GM13977 (cell line): ENCODE measurements at places on chromosomes 5 and 9.

- DNase-seq = no peak
Observed at GRCh38 chr5:65620021-65620420, 4.1 kb downstream of the TRIM23 start.

- no peak for DNase-seq
Observed at GRCh38 chr5:107544967-107545366, 125.8 kb downstream of the EFNA5 start.

DNA sequence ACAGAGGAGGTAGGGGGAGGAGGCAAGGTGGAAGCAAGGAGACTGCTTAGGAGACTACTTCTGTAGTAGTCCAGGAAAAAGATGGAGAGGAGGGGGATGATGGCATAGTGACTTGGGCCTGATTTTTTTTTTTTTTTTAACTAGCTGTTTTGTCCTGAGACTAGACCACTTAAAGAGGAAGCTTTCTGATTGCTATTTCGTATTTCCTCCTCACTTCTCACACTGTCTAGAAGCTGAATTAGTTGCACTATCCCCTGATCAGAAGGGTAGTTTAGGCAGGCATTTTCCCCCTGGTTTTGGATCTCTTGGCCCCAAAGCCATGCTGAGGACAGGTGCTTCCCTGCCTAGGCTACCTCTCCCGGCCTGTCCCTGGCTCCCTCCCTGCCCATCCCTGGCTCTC is 14.9 kb downstream of the LARP1 start:
- no peak for DNase-seq

- no peak for DNase-seq
Observed at GRCh38 chr9:7316166-7316795, 483.3 kb downstream of the DMAC1 start.

DNA sequence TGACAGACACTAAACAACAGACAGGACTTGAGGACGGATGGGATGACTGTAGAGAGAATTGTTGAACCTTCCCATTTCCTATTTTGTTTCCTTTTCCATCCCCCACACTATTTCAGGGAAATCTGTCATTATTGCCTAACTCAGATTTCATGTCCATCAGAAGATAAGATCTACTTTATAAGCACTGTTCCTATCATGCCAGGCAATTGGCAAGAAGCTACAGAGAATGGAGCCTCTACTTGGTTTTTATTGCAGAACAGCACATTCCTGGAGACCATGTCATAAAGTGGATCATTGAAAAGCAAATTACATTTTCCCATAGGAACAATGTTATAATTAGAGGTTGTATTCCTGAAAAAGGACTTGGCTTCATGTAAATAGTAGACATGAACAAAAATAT is 173.7 kb upstream of the KIF2A start:
- DNase-seq = no peak

- no peak for DNase-seq
Observed at GRCh38 chr5:83487155-83487554, 15.6 kb downstream of the VCAN start.

- no peak for DNase-seq
Observed at GRCh38 chr5:170169996-170170395, 62.8 kb upstream of the C5orf58 start.

DNA sequence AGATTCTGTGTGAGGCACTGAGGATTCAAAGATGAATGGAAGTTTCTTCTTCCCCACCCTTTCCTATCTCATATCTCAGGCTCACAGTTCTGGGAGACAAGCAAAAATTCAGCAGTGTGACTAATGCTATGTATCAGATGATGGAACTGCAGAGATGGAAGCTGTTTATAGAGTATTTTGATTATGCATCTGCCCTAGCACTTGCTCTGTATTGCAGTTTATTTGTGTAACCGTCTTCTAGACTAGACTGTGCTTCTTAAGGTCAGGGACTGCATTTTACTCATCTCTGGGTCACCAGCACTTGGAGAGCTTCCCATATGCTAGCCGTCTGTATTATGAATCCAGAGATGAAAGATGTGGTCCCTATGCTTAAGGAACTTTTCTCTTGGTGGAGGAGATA is 12.6 kb downstream of the CAVIN4 start:
- DNase-seq = no peak

DNA sequence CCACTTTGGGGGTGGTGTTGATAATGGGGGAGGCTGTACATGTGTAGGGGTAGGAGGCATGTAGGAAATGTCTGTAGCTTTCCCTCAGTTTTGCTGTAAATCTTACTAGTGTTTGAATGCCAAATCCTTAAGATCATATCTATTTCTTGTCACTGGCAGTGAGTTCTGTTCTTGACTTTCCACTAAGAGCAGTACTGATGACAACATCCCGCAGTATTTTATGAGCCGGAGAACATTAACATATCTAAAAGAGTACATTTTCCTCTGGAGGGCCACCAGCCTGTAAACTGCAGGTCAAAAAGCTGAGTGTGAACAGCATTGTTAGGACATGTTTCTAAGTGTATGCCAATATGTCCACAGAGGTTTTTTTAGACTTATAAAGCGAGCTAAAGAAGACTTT is 2.5 kb upstream of the HSPB3 start:
- no peak for DNase-seq

DNA sequence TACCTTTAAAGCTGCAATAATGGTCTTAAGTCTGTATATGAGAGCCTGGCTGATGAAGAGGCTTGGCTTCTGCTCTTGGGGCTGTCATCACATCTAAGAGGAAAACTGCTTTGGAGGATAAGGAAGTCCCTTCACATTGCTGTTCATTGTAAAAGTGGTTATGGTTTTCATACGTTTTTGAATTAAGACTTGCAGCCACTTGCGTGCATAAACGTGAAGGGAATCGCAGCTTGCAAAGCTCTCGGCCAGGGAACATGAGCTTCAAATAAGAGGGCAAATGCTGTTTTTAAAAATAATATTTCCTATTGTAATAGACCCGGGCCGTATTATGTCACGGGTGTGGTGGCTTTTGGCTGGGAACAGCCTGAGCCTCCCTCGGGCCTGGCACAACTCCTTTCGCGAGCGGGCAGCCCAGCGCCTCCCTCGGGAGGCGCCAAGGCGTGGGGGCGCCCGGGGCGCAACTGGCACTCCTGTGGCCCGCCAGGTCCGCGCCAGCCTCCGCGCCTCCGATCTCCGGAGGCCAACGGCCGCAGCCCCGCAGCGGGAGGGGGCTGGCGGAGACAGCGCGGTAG is 538 bp upstream of the ARHGEF28 start:
- DNase-seq = no peak

DNA sequence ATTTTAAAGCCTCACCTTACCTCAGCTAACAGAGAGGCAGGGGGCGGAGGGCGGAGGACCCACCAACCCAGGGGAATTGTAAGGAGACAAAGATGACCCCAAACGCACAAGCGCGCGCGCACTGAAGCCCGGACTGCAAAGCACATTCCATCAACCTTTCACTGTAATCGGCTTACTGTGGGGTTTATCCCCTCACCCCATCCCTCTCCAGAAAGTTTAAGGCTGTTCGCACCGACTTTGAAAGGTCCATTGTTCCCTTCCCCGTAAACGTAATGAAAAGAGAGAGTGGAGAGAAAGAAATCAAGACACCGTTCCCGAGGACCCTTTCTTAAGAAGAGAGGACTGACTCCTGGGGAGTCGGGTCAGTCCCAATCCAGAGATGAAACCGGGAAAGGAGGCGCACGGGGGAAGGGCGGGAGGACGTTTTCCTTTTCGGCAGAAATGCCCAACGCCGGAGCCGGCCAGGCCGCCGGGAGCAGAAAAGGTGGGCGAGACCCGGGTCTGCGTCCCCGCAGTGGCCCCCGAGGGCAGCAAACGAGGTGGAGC is 464 bp downstream of the CEMIP2 start:
- no peak for DNase-seq

- DNase-seq = no peak
Observed at GRCh38 chr5:179380211-179381035, 35.2 kb upstream of the ADAMTS2 start.

DNA sequence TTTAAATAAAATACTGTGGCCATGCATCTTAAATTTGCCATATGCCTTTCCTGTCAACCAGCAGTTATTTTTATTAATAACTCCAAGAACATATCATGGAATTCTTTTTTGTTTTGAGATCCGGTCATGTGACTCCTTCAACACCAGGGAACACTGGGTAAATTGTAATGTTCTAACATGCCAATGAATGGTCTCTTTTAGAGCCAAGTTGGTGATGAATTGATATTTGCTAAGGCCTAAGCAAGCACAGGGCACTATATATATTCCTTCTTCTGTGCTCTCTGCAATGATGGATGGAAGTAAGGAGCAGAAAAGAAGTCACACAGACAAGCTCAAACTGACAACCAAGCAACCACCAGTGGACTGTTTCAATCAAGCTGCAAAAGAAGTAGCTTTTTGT is 124.0 kb downstream of the EFNA5 start:
- DNase-seq = no peak

- DNase-seq = no peak
Observed at GRCh38 chr5:123706531-123706930, 194.6 kb downstream of the CSNK1G3 start.

GRCh38 chr5:168792678-168793077 is 213.5 kb upstream of the PANK3 start:
- no peak for DNase-seq

- peak; percentile 79 for DNase-seq
Observed at GRCh38 chr5:132500931-132501628, 10.5 kb upstream of the IRF1 start.

- no peak for DNase-seq
Observed at GRCh38 chr5:65246741-65247140, 235.0 kb downstream of the ADAMTS6 start.

GRCh38 chr5:75608870-75609269 is 2.4 kb upstream of the ANKDD1B start:
- DNase-seq = no peak

DNA sequence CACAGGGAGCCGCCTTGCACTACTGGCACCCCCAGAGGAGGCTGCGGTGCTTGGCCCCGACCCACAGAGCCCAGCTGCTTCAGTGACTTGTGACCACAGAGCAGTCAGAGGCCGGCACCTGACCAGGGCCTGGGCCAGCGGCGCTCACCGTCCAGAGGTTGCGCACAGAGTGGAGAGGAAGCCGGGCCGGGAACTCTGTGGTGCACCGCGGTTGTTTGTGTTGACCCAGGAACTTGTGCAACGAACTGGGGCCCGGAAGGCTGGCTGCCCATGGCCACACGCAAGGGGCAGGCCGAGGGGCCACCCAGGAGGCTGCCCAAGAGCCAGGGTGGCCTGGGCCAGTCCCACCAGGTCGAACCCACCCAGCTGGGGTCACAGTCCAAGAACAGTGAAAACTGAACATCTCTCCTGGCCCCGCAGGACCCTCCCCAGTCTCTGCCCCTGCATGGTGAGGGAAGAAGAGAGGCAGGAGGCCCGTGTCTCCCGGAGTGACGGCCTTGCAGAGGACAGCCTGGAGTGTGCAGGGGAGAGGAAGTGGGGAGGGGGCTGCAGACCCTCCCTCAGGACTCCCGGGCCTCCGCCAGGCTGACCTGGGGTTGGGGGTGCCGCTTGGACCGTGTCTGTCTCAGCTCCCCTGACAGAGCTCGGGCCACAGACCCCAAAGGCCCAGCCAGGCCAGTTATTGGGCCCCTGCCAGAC is 42.8 kb upstream of the EGFL7 start:
- peak; percentile 47 for DNase-seq

- no peak for DNase-seq
Observed at GRCh38 chr5:53454719-53455000, 25.8 kb upstream of the FST start.
